ENCODE measurements at places on chromosomes 1 and 21. TPM values are rescaled to one million over a fixed set of nuclear protein-coding genes. Genes with fewer than 3 reads are reported as not detected.
A peak's percentile ranks its signal among the peaks of the same experiment; 100 is the strongest.

GRCh38 chr1:53968125-53968513, 22.0 kb downstream of the LRRC42 start:
- no peak overlapping the region for H3K27ac ChIP-seq
- no peak for DNase-seq
- no peak overlapping the region for H3K4me3 ChIP-seq
- H3K36me3 ChIP-seq: peaks cover 83% of the 10 kb centered on the region
- no peaks in the 10 kb centered on the region for H3K27me3 ChIP-seq
- no peaks in the 10 kb centered on the region for H3K4me1 ChIP-seq

DNA sequence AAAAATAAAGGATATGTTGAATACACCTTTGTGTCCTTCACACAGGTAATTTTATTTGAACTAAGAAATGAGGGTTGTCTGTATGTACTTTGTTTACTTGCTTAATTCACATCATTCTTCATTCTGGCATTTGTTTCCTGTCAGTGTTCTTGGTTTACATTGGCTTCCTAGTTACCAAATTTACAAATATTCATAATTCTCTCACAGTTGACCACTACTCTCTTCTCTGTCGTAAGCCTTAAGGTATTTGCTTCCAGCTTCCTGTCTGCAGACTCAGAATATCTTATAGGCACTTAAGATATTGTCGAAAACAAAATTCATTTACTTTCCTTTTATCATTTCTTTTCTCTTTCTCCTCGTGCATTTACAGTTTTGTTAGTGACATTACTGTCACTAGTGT, 15.9 kb downstream of the RNPC3 start:
- H3K4me1 ChIP-seq: no peaks in the 10 kb centered on the region
- no peak overlapping the region for H3K27ac ChIP-seq
- H3K27me3 ChIP-seq: no peaks in the 10 kb centered on the region
- peaks cover 99% of the 10 kb centered on the region for H3K36me3 ChIP-seq
- no peak for DNase-seq

DNA sequence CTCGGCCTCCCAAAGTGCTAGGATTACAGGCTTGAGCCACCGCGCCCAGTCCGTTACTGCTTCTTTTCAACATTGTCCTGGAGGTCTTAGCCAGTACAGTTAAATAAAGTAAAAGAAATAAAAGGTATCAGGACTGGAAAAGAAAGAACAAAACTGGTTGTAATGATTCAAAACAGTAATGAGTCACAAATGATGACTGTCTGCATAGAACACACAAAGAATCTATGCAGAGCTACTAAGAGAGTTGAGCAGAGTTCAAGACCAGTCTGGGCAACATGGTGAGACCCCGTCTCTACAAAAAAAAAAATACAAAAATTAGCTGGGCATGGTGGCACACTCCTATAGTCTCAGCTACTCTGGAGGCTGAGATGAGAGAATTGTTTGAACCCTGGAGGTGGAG, 23.4 kb downstream of the BCAR3 start:
- DNase-seq: no peak
- H3K4me3 ChIP-seq: no peak overlapping the region
- no peaks in the 10 kb centered on the region for H3K27me3 ChIP-seq
- peaks cover 13% of the 10 kb centered on the region for H3K36me3 ChIP-seq
- H3K4me1 ChIP-seq: peaks cover 17% of the 10 kb centered on the region

DNA sequence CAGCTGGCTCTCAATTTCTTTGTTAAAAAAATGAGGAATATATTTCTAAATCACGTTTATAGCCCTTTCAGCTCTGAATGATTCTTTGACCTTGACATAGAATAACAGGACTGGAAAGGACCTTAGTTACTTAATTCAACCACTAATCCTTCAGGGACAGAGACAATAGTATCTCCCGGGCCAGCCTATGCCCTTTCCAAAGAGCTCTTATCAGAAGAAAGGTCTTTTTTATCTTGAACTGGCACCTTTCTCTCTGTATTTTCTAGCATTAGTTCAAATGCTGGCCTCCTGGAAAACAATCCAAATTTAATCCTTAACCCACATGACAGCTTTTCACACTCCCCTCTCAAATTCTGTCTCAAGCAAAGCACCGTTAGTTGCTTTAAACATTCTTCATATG, 44.8 kb upstream of the FBXO28 start:
- no peak overlapping the region for H3K4me3 ChIP-seq
- no peak overlapping the region for H3K27ac ChIP-seq
- H3K4me1 ChIP-seq: no peaks in the 10 kb centered on the region
- H3K36me3 ChIP-seq: no peaks in the 10 kb centered on the region

- peaks cover 29% of the 10 kb centered on the region for H3K4me1 ChIP-seq
- H3K4me3 ChIP-seq: no peak overlapping the region
- H3K27me3 ChIP-seq: no peaks in the 10 kb centered on the region
- H3K27ac ChIP-seq: peak overlapping the region; percentile 51
- no peak for DNase-seq
These were observed 85.6 kb downstream of the EPS15 start for GRCh38 chr1:51433269-51433971.

GRCh38 chr1:56070601-56071000, 508.8 kb downstream of the PLPP3 start:
- no peaks in the 10 kb centered on the region for H3K27me3 ChIP-seq
- H3K4me1 ChIP-seq: peaks cover 9% of the 10 kb centered on the region
- no peaks in the 10 kb centered on the region for H3K36me3 ChIP-seq
- DNase-seq: no peak
- H3K27ac ChIP-seq: no peak overlapping the region

DNA sequence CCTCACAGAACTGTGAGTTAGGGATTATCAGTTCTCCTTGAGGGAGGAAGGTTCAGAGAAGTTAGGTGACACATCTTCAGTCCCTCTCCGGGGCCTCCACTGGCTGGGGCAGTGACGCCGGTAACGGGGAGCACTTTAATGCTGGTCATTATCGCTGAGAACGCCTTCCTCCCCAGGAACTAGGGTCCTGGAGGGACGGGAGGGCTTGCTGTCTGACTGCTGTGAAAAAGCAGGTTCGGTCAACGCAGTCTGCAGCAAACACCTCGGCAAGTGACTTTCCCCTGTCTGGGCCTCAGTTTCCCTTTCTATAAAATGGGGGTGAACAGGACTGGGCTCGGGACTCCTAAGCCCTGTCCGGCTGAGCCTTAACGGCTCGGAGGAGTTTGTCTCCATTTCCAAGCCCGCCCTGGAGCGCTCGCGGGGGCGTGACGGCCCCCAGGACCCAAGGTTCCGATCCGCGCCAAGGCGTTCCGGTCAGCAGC, 341 bp upstream of the TMEM61 start:
- H3K27me3 ChIP-seq: peaks cover 28% of the 10 kb centered on the region
- H3K4me3 ChIP-seq: peak overlapping the region; percentile 52
- H3K36me3 ChIP-seq: no peaks in the 10 kb centered on the region
- H3K27ac ChIP-seq: no peak overlapping the region
- H3K4me1 ChIP-seq: peaks cover 5% of the 10 kb centered on the region

DNA sequence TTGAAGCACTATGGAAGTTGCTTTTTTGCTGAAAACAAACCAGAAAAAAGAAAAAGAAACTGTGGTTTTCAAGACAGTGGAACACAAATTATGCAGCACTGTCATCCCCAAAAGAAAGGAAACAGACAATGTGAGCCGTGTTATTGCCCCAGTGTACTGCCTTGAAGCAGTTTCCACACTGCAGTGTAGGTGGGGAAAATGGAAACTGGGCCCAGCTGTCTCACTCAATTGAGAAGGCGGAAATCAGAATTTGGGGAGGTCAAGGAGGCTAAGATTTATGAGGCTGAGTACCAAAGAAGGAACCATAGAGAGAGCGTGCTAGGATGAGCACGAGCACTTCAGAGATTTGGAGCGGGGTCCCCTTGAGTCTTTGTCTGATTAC, 55.5 kb downstream of the MPZL1 start:
- H3K27ac ChIP-seq: no peak overlapping the region
- no peaks in the 10 kb centered on the region for H3K27me3 ChIP-seq
- peaks cover 36% of the 10 kb centered on the region for H3K36me3 ChIP-seq
- no peaks in the 10 kb centered on the region for H3K4me1 ChIP-seq
- no peak overlapping the region for H3K4me3 ChIP-seq
- no peak for DNase-seq

DNA sequence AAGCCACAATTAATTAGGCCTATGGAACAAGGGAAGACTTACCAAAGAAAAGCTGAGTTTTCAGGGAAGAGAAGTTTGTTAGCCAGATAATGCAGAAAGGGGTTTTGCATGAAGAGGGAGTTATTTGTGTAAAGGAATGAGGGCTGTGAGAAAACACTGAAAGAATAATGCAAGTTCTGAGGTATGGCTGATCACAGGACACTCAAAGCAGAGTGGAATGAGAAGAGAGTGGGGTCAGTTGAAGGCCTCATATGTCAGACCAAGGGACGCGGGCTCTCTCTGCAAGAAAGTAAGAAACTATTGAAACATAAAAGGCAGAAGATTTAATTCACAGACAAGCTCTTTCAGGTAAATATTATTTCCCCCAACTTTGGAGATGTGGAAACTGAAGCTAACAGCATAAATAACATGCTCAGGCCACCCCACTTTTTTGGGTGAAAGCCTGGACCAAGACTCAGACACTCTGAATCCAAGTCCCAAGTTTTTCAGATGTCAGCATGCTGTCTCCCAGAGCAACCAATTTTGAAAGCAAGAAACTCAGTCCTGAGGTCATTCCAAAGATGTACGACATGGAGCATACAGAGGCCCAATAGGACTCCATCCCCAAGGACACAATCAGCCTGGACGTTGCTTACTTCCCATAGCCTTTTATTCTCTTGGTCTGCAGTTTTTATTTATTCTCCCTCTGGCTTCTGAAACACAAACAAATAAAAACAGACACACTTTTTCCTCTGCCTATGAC, 47.3 kb upstream of the FGGY start:
- H3K27ac ChIP-seq: no peak overlapping the region
- no peaks in the 10 kb centered on the region for H3K36me3 ChIP-seq
- no peaks in the 10 kb centered on the region for H3K4me1 ChIP-seq
- H3K27me3 ChIP-seq: no peaks in the 10 kb centered on the region
- no peak for DNase-seq
- no peak overlapping the region for H3K4me3 ChIP-seq

DNA sequence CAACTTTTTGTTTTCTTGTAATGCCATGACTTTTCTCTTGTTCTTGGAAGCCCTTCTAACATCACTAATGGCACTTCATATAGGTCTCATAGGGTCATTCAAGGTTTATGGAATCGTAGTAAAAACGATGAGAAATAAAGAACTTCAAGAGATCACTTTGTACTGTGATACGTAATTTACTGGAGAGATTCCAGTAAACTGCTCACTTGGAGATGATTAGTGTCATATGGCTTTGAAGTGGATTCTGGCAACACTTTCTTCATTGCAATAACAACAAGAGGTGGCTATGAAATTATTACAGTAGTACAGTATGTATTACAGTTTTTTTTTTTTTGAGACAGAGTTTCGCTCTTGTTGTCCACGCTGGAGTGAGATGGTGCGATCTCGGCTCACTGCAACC, 103.4 kb downstream of the RUSC1 start:
- H3K27me3 ChIP-seq: no peaks in the 10 kb centered on the region
- H3K4me1 ChIP-seq: no peaks in the 10 kb centered on the region
- no peak for DNase-seq

DNA sequence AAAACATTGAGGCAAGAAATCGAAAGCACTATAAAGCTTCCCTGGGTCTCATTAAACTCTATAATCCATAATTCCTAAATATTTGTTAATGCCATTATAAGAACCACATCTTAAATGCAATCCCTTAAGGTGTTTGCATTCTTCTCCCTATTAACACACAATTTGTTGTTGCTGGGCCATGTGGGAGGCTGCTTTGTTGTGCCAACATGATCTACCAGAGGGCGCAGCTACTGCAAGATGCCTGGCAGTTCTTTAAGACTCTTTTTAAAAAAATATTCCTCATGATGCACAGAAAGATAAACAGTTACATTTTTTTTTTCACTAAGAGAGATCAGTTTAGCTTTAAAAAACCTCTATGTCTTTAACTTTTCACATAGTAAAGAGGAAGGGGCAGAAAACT, 39.0 kb upstream of the BCAS2 start:
- peaks cover 8% of the 10 kb centered on the region for H3K36me3 ChIP-seq
- H3K27me3 ChIP-seq: no peaks in the 10 kb centered on the region
- H3K4me3 ChIP-seq: no peak overlapping the region

The LINGO4 gene
- 0.50 TPM for total RNA-seq

The KLHDC8A gene
- 0.97 TPM for total RNA-seq

The CD247 gene
- total RNA-seq: 8.7 TPM

The CFAP74 gene
- 6.6 TPM for total RNA-seq

The PCAT6 gene
- 0.71 TPM for total RNA-seq

The WNT3A gene
- total RNA-seq: 6.0 TPM

The S100A7 gene
- total RNA-seq: not detected
